ENCODE measurements at places on chromosomes 2 and 18.

GRCh38 chr2:121006743-121007489 is 271.2 kb downstream of the GLI2 start:
- no peak for DNase-seq

- DNase-seq, result no peak
Observed at GRCh38 chr2:194556629-194557028, 1100.4 kb upstream of the SLC39A10 start.

GRCh38 chr2:46351750-46352138 is 54.5 kb downstream of the EPAS1 start:
- peak; percentile 40 for DNase-seq

DNA sequence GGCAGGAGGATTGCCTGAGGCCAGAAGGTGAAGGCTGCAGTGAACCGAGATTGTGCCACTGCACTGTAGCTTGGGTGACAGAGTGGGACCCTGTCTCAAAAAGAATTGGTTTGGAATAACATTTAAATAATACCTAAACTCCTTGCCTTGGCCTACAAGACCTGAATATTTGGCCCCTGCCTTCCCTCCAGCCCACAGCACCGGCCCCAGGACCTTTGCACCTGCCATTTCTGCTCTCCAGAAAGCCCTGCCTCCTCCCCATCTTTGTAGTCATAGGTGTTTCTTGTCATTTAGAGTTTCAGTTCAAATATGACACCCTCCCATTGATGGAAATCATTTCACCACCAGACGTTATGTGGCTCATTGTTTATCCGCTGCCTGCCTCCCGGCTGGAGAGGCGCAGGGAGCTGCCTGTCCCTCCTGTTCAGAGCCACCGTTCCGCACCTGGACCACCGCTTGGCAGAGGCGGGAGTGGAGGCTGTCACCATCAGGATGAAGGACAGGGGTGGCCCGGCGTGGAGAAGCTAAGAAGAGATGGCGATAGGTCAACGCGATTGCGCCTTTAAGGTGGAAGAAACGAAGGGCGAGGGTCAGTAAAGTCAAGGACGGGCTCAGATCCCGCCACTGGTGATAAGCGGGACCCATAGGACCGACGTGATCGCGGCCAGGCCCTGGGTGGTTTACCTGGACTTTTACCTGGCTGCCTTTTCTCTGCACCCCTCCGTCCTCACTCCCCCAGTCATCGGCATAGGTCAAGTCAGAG is 638 bp upstream of the LPIN1 start:
- no peak for DNase-seq

DNA sequence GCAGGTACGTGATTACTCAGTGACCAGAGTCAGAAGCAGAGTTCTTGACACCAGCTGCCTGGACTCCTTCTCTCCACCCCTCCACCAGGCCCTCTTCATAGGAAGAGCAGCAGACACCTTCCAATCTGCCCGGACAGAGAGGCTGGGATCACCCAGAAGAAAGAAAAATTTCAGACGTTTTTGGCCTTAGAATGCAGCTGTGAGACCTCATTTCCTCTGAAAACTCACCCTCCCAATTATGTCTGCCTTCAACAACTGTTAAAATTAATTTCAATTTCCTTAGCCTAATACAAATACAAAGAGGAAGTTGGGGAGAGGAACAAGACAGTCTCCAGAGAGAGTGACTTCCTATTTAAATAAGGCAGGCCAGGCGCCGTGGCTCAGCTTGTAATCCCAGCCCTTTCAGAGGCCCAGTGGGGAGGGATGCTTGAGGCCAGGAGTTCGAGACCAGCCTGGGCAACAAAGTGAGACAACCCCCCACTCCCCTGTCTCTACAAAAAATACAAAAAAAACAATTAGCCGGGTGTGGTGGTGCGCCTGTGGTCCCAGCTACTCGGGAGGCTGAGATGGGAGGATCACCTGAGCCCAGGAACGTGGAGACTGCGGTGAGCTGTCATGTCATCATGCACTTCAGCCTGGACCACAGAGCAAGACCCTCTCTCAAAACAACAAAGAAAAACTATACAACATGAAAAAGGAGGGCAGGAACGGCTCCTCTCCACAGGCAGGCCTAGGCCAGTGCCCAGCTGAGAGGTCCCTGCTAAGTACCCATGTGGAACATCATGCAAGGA is 1.6 kb downstream of the SLC66A2 start:
- DNase-seq, result no peak

DNA sequence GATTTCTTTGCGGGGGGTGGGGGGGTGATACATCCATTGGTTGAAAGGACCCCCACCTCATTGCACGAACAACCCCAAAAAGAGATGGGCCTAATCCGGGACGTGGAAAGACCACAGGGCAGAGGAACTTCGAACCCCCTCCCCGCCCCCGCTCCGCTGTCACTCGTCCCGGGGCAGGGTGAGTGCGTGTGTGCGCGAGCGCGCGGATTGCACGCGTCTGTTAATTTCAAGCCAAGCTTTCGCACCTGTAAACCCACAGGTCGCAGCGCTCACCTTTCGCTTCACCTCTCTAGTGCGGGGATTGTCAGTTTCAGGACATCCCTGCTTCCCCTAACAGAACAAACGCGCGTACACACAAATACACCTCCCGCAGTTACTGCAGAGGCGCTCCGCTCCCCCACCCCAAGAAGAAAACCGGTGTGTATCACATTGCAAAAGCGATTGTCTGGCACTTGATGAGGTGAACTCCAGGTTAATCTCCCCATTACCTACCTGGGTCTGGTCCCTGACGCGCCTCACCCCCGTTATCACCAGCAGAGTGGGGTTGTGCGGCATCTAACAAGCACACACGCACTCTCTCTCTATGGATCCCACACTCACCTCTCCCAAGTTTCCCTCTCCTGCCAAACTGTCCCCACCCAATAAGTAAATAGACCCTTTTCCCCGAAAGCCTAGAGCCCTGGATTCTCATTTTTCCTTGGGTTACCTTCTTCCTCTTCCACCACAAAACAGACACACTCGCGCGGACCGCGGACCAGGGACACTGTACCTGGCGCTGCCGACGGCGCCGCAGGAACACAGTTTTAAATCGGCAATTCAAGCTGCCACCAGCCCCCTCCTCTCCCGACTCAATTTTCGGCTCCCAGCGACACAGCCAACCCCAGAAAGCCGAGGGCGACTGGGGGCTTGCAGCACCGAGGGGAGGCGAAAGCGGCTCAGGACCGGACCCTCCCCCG is 1.0 kb downstream of the CYP26B1 start:
- no peak for DNase-seq

GRCh38 chr2:152505495-152505906 is 170.5 kb downstream of the FMNL2 start:
- DNase-seq, result no peak
